T-cell (primary cell): ENCODE measurements at places on chromosomes 2 and 18. TPM values are rescaled to one million over a fixed set of nuclear protein-coding genes. Genes with fewer than 3 reads are reported as not detected.

Gene DSC3
- not detected for total RNA-seq

Gene CCBE1
- not detected for total RNA-seq

Gene DPP4
- total RNA-seq = 37.9 TPM

GRCh38 chr2:240280621-240281020 is 140.2 kb upstream of the OTOS start:
- H3K36me3 ChIP-seq = no peaks in the 10 kb centered on the region
- no peak overlapping the region for H3K27ac ChIP-seq
- no peaks in the 10 kb centered on the region for H3K4me1 ChIP-seq
- no peak overlapping the region for H3K4me3 ChIP-seq
- no peaks in the 10 kb centered on the region for H3K27me3 ChIP-seq
- DNase-seq = no peak

DNA sequence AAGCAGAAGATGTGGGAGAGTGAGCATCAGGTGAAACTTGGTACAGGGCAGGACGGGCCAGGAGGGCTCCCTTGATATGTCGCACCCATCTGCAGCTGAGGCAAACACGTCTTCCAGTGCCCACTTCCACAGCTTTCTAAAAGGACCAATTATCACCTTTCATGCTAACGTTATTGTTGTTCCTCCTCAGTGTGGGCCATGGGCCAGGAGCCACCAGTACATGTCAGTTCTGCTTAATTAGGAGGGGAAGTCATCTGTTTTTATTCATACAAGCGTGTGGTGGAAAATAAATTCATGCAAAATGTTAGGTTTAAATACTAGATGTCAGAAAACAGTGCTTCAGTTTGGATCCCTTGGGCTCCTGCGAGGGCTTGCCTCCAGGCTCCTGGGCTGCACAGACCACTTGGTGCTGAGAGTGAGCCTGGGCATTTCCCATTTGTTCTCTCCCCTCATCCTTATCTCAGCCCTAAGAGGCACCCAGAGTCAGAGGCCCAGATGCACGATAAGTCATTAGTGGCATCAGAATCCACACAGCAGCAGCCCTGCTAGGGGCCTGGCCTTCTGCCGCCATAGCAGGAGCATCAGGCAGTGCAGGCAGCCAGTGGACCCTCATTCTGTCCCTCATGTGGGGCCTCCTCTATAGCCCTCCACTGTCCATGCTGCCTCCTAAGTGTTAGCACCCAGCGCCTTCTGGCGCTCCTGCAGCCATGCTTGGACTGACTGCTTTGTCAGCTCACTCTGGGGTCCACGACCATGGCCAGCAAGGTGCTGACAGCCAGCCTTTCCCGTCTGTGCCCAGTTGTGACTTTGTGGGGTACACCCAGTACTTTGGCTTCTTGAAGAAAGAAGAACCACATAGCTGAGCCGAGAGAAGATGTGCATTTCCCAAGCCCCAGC is 539.8 kb upstream of the RAB6C start:
- H3K27me3 ChIP-seq = no peaks in the 10 kb centered on the region
- H3K4me1 ChIP-seq = no peaks in the 10 kb centered on the region
- H3K27ac ChIP-seq = no peak overlapping the region
- no peak for DNase-seq
- no peak overlapping the region for H3K4me3 ChIP-seq

GRCh38 chr2:127063701-127064590 is 43.0 kb downstream of the BIN1 start:
- no peak for DNase-seq
- H3K36me3 ChIP-seq = peaks cover 96% of the 10 kb centered on the region
- no peak overlapping the region for H3K4me3 ChIP-seq
- peaks cover 41% of the 10 kb centered on the region for H3K4me1 ChIP-seq

DNA sequence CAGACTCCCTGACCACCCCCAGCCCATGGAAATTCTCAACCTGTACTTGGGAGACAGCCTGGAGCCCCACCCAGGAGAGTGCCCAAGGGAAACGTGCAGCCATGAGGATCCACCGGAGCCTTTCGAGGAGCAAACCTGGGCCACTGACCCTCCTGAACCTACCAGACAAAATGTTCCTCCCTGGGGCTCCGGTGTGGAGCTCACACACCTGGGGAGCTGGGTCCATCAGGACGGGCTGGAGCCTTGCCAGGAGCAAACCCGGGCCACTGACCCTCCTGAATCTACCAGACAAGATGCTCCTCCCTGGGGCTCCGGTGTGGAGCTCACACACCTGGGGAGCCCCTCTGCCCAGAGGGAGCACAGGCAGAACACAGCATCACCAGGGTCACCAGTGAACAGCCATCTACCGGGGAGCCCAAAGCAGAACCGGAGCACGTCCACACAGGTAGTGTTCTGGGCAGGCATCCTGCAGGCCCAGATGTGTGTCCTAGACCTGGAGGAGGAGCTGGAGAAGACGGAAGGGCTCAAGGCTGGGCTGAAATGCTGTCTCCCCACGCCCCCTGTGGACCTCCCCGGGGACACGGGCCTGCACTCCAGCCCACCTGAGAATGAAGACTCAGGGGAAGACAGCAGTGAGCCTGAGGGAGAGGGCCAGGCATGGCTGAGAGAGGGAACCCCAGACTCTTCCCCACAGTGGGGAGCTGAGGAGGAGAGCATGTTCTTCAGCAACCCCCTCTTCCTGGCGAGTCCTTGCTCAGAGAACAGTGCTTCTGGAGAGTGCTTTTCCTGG is 8.9 kb downstream of the PSD4 start:
- DNase-seq = no peak
- H3K27ac ChIP-seq = peak overlapping the region; percentile 49
- H3K4me1 ChIP-seq = peaks cover 54% of the 10 kb centered on the region
- peak overlapping the region; percentile 30 for H3K4me3 ChIP-seq
- peaks cover 73% of the 10 kb centered on the region for H3K36me3 ChIP-seq

- H3K27me3 ChIP-seq = no peaks in the 10 kb centered on the region
- H3K36me3 ChIP-seq = no peaks in the 10 kb centered on the region
- H3K27ac ChIP-seq = no peak overlapping the region
- DNase-seq = no peak
- no peaks in the 10 kb centered on the region for H3K4me1 ChIP-seq
Observed at GRCh38 chr2:30631051-30631671, 176.1 kb downstream of the CAPN13 start.

GRCh38 chr2:233480490-233481202 is 85.9 kb downstream of the USP40 start:
- H3K27ac ChIP-seq = no peak overlapping the region
- no peaks in the 10 kb centered on the region for H3K4me1 ChIP-seq
- DNase-seq = peak; percentile 4
- H3K4me3 ChIP-seq = no peak overlapping the region
- H3K27me3 ChIP-seq = no peaks in the 10 kb centered on the region
- peaks cover 29% of the 10 kb centered on the region for H3K36me3 ChIP-seq

DNA sequence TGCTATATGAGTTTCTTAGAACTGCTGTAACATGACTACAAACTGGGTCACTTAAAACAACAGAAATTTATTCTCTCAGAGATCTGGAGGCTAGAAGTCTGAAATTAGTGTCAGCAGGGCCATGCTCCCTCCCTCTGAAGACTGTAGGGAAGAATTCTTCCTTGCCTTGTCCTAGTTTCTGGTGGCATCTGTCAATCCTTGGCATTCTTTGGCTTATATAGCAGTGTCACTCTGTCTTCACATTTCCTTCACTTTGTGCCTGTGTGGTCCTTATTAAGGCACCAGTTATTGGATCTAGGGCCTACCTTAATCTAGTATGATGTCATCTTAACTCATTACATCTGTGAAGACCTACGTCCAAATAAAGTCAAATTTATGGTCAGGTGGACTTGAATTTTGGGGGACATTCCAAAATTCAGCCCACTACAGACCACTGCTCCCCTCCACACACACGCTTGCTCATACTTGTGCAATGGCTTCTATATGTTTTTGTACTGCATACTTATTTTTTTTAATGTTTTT is 7.6 kb downstream of the ZC3H15 start:
- no peaks in the 10 kb centered on the region for H3K27me3 ChIP-seq
- no peak overlapping the region for H3K27ac ChIP-seq
- peaks cover 7% of the 10 kb centered on the region for H3K4me1 ChIP-seq
- DNase-seq = no peak

DNA sequence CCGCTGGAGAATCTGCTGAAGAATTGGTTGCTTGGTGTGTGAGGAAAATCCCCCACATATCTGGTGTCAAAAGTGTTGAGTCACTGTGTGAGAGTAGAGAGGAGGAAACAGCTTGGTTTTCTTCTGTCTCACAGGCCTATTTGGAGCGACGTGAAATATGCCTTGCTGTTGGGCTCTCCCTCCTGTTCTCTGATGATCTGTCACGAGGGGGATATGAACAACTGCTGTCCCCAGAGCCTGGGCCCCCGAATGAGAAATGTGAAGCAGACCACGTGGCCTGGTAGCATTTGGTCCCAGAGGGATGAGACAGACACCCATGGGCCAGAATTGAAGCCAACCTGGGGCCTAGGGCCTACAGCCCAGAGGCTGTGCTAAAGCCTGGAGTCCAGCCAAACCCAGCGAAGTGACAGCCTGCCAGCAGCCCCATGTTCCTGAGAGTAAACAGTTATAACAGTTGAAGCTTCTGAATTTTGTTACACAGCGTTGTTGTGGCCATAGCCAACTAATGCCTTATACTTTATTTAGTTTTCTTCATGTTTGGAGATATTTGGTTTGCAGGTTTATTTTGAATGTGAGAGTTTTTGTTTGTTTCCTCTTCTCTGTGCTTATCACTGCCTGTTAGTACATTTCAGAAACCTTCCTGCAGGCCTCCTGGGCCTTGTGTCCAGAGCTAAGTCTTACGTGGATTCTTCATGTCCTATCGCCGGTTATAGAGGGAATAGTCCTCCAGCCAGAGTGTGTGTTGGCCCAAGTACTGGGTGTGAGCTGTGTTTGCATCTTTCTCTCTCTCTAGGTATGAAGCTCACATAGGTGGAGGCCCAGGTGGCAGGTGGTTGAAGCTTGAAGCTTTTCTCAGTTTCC is 18.7 kb upstream of the COLEC12 start:
- no peak overlapping the region for H3K4me3 ChIP-seq
- DNase-seq = no peak
- no peak overlapping the region for H3K27ac ChIP-seq
- H3K27me3 ChIP-seq = no peaks in the 10 kb centered on the region
- H3K4me1 ChIP-seq = no peaks in the 10 kb centered on the region

DNA sequence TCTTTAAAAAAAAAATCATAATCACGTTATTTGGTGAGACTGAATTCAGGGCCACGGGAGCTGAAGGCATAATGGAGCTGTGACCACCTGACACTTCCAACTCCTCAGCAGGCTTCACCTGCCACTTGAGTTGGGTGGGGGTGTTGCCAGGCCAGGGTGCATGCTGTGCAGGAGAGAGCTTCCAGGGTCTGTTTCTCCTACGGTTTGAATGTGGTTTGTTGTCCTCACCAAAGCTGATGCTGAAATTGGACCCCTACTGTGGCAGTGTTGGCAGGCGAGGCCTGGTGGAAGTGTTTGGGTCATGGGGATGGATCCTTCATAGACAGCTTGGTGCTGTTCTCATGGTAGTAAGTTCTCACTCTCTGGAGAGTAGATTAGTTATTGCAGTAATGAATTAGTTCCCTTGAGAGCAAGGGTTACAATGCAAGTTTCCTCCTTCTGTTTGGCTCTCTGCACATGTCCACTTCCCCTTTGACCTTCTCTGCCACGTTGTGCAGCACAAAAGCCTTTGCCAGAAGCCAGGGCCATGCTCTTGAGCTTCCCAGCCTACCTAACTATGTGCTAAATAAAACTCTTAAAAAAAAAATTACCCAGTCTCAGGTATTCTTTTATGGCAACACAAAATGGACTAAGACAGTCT is 38.3 kb upstream of the ANKRD44 start:
- H3K27ac ChIP-seq = no peak overlapping the region
- H3K4me1 ChIP-seq = no peaks in the 10 kb centered on the region
- no peak overlapping the region for H3K4me3 ChIP-seq
- H3K27me3 ChIP-seq = no peaks in the 10 kb centered on the region
- H3K36me3 ChIP-seq = no peaks in the 10 kb centered on the region

- H3K4me3 ChIP-seq = no peak overlapping the region
- no peak overlapping the region for H3K27ac ChIP-seq
- H3K4me1 ChIP-seq = no peaks in the 10 kb centered on the region
- no peaks in the 10 kb centered on the region for H3K36me3 ChIP-seq
Observed at GRCh38 chr18:54444319-54444914, 86.7 kb downstream of the C18orf54 start.

- H3K27me3 ChIP-seq = no peaks in the 10 kb centered on the region
- DNase-seq = no peak
- H3K4me3 ChIP-seq = no peak overlapping the region
- no peak overlapping the region for H3K27ac ChIP-seq
- H3K4me1 ChIP-seq = peaks cover 18% of the 10 kb centered on the region
Observed at GRCh38 chr2:42092084-42092996, 44.5 kb downstream of the PKDCC start.

- H3K27ac ChIP-seq = no peak overlapping the region
- DNase-seq = no peak
- no peaks in the 10 kb centered on the region for H3K36me3 ChIP-seq
- no peak overlapping the region for H3K4me3 ChIP-seq
- H3K4me1 ChIP-seq = no peaks in the 10 kb centered on the region
Observed at GRCh38 chr2:232478571-232479340, 8.9 kb downstream of the ECEL1 start.

DNA sequence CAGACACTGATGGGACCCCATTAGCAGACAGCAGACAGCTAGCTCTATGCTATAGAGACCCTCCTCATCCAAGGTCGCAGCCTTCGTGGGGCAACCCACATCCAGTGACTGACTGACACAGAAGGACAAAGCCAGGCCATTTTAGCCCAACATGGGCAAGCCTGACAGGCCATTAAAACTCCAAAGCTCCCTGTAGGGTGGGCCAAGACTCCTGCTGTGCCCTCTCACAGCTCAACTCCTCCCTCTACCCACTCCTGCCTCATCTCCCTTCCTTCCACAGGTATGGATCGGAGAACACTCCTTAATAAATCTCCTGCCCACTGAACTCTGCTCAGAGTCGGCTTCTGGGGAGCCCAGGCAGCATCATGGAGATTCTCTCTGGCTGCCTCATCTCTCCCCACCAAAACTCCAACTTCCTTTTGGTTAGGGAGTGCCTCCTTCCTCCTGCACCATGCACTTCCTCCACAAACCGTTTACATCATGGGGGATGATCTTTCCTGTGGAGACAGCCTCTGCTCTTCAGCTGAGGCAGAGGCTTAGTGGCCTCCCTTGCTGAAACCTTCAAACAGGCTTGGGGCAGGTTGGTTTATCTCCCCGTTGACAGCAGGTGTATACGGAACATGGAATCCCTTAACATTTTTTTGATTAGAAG is 86.5 kb downstream of the ACTR3 start:
- DNase-seq = no peak
- no peak overlapping the region for H3K27ac ChIP-seq
- peaks cover 3% of the 10 kb centered on the region for H3K4me1 ChIP-seq
- no peaks in the 10 kb centered on the region for H3K27me3 ChIP-seq
- peaks cover 42% of the 10 kb centered on the region for H3K36me3 ChIP-seq

DNA sequence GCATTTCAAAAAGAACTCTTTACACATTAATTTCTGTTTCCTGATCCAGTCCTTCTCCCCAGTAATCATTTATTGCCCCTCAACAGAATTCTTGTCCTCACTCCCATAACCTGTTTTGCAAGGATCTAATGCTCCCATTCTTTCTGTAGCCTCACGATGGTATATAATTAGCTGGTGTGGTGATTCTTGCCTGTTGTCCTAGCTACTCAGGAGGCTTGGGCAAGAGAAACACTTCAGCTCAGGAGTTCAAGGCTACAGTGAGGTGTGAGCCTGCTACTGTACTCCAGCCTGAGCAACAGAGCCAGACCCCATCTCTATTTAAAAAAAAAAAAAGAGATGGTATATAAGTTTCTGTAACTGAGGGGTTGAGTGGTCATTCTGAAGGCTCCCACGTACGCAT is 7.7 kb upstream of the TRAPPC8 start:
- H3K36me3 ChIP-seq = no peaks in the 10 kb centered on the region
- H3K4me3 ChIP-seq = no peak overlapping the region
- H3K27ac ChIP-seq = no peak overlapping the region
- DNase-seq = no peak

- H3K36me3 ChIP-seq = no peaks in the 10 kb centered on the region
- H3K27me3 ChIP-seq = peaks cover 7% of the 10 kb centered on the region
- H3K4me3 ChIP-seq = no peak overlapping the region
- no peaks in the 10 kb centered on the region for H3K4me1 ChIP-seq
- H3K27ac ChIP-seq = no peak overlapping the region
Observed at GRCh38 chr2:175684466-175684865, 317.6 kb downstream of the LNPK start.
